GM12864 (cell line): ENCODE measurements at places on chromosomes 12 and 14.

GRCh38 chr14:92938235-92938875, 15.4 kb downstream of the CHGA start:
- no peak for DNase-seq

DNA sequence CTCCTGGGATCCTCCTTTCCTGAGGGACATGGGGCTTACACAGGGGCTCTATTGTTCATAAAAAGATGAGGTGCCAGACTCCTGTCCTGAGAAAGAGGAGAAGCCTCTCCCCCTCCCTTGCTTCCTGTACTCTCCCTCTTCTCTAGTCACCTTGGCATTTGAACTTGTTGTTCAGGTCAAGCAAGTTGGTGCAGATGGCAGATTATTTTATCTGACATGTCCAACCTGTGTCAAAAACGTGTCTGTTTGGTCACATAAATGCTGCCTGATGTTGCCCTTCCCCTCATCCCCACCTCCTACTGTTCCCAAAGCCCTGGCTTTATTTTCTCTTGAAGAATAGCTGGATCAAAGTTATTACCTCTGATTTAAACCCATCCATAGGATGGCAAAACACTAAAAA, 154.8 kb downstream of the TMX1 start:
- DNase-seq: no peak

- DNase-seq: no peak
Observed at GRCh38 chr12:100490056-100490455, 16.4 kb downstream of the NR1H4 start.

DNA sequence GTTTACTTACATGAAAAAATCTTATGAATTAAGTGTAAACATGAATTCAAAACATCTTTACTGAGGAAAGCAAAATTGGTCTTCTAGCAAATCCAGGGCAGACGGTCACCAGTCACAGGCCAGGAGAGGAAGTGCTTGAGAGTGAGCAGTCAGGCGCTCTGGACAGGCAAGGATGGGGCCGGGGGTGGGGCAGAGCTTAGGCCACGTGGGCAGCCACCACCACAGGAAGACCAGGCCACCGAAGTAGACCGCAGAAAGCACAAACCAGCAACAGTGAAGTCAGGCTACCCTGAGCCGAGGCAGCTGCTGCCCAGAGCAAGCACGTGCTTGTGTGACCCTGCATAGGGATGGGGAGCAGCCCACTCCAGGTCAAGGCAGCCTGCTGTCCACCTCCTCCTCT, 33.5 kb downstream of the SLC6A12 start:
- DNase-seq: peak; percentile 3

DNA sequence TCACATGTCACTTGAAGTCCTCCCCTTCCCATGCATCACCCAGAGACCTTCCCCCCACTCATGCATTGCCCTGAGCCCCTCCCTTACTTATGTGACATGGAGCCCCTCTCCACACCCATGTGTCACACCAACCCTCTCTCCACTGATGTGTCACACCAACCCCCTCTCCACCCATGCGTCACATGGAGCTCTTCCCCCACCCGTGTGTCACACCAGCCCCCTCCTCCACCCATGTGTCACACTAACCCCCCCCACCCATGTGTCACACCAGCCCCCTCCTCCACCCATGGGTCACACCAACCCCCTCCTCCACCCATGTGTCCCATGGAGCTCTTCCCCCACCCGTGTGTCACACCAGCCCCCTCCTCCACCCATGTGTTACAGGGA, 30.4 kb downstream of the RTL1 start:
- peak; percentile 12 for DNase-seq

GRCh38 chr12:132422381-132423043, 67.4 kb upstream of the FBRSL1 start:
- DNase-seq: no peak

DNA sequence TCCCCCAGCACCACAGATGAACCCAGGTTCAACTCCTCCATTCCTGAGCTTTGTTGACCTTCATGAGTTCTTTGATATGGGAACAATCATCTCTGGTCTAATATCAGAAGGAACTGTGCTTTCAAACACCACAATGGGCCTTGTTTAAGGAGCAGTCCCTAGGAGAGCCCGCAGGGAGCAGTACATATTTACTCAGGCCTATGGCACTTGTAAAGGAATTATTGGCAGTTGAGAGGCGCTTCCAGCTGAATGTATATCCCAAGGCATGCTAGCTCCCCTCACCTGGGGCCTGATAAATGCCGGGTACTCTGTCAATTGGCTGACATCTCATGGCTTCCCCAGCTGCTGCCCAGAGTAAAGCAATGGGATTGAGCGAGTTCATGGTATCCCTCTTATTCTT, 76.2 kb downstream of the ZFP36L1 start:
- DNase-seq: no peak

- peak; percentile 41 for DNase-seq
Observed at GRCh38 chr12:124680863-124681778, 113.7 kb upstream of the NCOR2 start.

DNA sequence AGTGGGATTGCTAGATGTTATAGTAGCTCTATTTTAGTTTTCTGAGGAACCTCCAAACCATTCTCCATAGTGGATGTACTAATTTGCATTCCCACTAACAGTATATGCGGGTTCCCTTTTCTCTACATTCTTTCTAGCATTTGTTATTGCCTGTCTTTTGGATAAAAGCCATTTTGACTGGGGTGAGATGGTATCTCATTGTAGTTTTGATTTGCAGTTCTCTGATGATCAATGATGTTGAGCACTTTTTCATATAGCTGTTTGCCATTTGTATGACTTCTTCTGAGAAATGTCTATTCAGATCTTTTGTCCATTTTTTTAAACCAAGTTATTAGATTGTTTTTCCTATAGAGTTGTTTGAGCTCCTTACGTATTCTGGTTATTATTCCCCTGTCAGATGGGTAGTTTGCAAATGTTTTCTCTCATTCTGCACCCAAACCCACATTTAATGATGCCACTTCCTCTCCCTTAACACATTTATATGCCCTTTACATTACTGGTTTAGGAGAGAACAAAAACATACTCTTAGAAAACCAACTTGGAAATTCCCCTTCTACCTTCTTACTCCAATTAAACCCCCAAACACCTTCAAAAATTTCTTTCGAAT, 48.2 kb downstream of the NELL2 start:
- no peak for DNase-seq

- DNase-seq: no peak
Observed at GRCh38 chr12:126248871-126249403, 1183.7 kb downstream of the AACS start.

DNA sequence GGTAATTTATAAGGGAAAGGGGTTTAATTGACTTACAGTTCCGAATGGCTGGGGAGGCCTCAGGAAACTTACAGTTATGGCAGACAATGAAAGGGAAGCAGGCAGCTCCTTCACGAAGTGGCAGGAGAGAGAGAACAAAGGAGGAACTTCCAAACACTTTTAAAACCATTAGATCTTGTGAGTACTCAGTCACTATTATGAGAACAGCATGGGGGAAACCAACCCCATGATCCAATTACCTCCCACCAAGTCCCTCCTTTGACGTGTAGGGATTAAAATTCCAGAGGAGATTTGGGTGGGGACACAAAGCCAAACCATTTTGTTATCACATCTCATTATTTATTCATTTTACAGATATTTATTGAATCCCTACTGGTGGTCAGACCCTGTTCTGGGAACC, 822.8 kb downstream of the GALC start:
- DNase-seq: no peak

DNA sequence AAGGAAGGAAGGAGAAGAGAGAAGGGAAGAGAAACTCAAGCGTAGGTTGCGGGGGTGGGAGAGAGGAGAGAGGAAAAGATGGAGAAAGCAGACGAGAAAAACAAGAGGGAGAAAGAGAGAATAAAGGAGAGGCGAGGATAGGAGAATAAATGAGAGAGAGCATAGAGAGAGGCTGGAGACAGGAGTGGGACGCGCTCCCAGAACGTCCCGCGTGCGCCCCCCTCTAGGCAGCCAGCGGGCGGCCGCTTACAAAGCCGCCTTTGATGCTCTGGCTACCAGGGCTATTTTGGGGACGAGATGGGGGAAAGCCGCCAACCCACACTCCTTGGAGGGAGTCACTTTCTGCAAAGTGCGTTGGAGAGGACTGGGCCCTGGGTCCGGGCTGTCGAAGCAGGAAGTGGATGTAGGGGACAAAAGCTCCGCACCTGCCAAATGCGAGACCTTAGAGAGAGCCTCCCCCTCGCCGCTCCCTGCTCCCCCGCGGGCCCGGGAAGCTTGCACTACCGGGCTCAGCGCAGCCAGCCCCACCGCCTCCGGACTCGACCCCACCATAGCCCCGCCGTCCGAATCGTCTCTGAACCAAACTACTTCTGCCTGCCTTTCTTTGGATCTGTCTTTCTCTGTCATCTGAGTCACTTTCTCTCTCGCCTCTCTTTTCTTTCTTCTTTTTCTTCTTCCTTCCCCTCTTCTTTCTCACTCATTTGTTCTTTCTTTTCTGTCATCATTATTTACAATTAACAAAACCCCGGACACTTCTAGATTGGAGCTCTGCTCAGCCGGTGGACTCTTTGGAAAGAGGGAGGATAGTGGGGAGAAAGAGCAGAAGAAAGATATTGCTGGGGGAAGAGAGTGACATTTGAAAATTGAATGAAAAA, 8.0 kb downstream of the ASCL1 start:
- no peak for DNase-seq

DNA sequence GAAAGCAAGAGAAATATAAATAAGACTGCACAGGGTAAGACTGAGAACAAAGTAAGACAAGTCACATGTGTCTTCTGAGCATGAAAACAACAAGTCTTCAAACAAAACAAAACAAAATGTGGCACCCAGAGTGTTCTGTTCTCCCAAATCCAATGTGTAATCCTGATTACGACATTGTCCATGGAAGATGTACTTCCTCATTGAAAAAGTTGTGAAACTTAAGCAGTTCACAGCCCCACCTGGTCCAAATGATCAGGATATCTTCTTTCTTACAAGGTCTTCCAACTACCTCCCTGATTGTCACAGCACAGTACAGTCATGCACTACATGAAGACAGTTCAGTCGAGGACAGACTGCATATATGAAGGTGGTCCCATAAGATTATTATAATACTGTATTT, 23.3 kb upstream of the NEK9 start:
- no peak for DNase-seq
